Esophagus muscularis mucosa (tissue), 4 donors: ENCODE measurements at places on chromosomes 3 and 15. TPM values are rescaled to one million over a fixed set of nuclear protein-coding genes. Genes with fewer than 3 reads are reported as not detected.

The PARP3 gene
- 22.9 TPM for total RNA-seq

The UBR1 gene
- total RNA-seq, result 40.7 TPM

The OR5H6 gene
- total RNA-seq, result not detected

The THAP10 gene
- total RNA-seq, result 3.4 TPM

The VPS39 gene
- 56.0 TPM for total RNA-seq

The LPP gene
- 1,872 TPM for total RNA-seq

The PRRT3 gene
- total RNA-seq, result 0.83 TPM

The GCNT3 gene
- total RNA-seq, result not detected

The NME9 gene
- total RNA-seq, result not detected

The SLC4A7 gene
- total RNA-seq, result 20.3 TPM

The CX3CR1 gene
- 0.78 TPM for total RNA-seq

The RAMAC gene
- 22.0 TPM for total RNA-seq

The NDUFB4 gene
- total RNA-seq, result 142 TPM

The CTSH gene
- 64.4 TPM for total RNA-seq

The HYKK gene
- 8.6 TPM for total RNA-seq

The SLC22A14 gene
- total RNA-seq, result not detected

The TJP1 gene
- 69.4 TPM for total RNA-seq

The ATP2B2 gene
- under 0.01 TPM for total RNA-seq

The SNTN gene
- total RNA-seq, result not detected

The CISH gene
- 5.3 TPM for total RNA-seq

The GTF2A2 gene
- 56.3 TPM for total RNA-seq

The WDR82 gene
- 62.6 TPM for total RNA-seq

The MCTP2 gene
- total RNA-seq, result 2.4 TPM

The P2RY14 gene
- total RNA-seq, result 3.0 TPM

The MESP2 gene
- not detected for total RNA-seq

The PROK2 gene
- 0.71 TPM for total RNA-seq

The CRTC3 gene
- total RNA-seq, result 46.4 TPM

The CNTN6 gene
- total RNA-seq, result 0.17 TPM

The STRA6 gene
- total RNA-seq, result 0.13 TPM

The CYP8B1 gene
- not detected for total RNA-seq

The BSN gene
- 1.7 TPM for total RNA-seq

The ARL14 gene
- total RNA-seq, result not detected

The MAGEL2 gene
- 0.26 TPM for total RNA-seq

The ALG1L2 gene
- total RNA-seq, result not detected

The SLC51A gene
- not detected for total RNA-seq

The BNC1 gene
- 0.11 TPM for total RNA-seq

The FBXW12 gene
- total RNA-seq, result not detected

The SLCO2A1 gene
- total RNA-seq, result 17.4 TPM
